Stimulated activated effector memory CD8-positive, alpha-beta T cell treated with anti-CD3 and anti-CD28 coated beads, Interleukin-12 subunit alpha, Interleukin-12 subunit beta, amount 100 ng/mL, for 72 hours (primary cell): ENCODE measurements at places on chromosomes 11 and 22.

- no peak for DNase-seq
Observed at GRCh38 chr11:125072218-125072960, 9.3 kb downstream of the SLC37A2 start.

DNA sequence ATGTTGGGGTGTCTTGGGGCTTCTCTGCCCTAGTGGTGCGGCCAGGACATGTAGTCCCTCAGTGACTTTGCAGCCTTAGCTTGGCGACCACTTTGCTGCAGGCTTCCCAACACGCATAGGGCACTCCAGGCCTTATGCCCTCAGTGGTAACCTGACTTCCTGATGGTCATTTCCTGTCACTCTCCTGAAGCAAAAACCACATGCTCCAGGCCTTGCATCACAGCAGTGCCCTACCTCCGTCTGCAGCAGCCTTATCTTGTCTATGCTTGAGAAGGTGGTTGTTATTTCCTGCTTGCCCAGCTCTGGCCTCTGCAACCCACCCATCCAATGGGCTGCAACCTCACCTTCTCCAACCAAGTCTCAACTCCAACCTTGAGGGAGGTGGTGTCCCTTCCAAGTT is 33.4 kb upstream of the PISD start:
- no peak for DNase-seq

DNA sequence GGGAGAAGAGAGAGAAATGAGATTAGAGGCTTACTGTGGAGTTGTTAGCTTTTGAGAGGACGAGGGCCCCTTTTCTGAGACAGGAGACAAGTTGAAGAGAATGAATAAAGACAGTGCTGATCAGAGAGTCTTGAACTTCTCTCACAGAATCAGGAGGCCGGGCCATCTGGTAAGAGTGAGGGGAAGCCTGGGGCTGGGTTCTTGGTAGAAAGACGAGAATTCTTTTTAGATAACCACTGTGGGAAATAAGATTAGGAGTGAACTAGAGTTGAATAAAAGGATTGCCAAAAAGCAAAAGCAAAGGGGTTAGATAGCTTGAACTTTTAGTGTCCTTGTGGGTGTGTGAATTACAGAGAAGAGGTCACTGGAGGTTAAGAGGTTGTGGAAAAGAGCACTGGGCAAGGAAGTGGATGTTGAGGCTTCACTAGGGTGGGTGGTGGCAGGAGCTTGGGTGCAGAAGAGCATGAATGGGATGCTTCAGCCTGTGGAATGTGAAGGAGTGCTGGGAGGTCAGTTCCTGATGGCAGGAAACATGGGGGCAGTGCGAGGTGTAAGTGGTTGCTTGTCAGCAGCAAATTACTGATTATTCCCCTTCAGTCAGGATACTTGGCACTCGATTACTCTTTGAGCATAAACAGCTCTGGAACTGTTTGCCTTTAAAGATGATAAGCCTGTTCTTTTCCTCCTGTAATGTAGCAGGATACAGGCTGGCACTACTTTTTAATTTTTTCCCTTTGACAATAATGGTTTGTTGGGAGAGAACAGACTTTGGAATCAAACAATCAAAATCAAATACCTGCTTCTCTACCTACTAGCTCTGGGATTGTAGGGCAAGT is 98.3 kb downstream of the ARHGAP42 start:
- DNase-seq = no peak

GRCh38 chr11:61429346-61429690 is 457 bp downstream of the CPSF7 start:
- DNase-seq = peak; percentile 53

- DNase-seq = no peak
Observed at GRCh38 chr11:47327949-47328348, 24.6 kb downstream of the MYBPC3 start.

- DNase-seq = no peak
Observed at GRCh38 chr11:47004595-47005033, 68.1 kb downstream of the CSTPP1 start.

DNA sequence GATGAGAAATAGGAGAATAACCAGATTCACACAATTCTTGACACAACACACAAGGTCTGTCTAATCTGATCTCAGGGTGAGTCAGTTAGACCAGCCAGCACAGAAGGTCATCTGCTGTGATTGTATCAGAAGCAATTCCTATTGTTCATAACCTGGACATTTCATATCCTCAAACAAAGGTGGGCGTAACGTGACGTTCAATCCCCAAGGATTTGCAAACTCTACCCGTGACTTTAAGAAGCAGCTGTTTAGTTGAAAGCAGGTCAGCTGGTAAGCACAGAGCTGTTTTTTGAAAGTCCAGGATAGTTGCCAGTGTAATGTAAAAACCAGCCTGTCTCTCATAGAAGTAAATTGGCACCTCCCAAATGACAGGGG is 385.1 kb downstream of the DCDC1 start:
- DNase-seq = no peak

- DNase-seq = no peak
Observed at GRCh38 chr11:97610000-97610399, 1220.2 kb downstream of the JRKL start.

DNA sequence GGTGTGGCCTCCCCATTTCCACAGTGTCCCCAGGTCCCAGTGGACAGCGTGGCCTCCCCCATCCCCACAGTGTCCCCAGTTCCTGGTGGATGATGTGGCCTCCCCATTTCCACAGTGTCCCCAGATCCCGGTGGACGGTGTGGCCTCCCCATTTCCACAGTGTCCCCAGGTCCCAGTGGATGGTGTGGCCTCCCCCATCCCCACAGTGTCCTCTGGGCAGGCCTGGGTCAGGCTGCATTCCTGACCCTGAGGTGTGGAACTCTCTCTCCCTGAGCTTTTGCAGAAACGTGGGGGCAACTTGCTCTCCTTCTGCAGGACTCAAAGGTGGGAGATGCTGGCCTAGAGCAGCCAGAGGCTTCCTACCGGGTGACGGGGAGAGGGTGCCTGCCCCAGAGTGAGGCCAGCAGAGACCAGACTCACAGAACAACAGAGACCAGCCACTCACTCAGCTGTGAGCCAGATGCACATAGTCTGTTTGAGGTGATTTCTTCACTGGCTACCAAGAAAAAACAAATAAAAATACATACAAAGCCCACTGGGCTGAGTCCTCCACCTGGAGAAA is 85.8 kb upstream of the FGF3 start:
- no peak for DNase-seq

DNA sequence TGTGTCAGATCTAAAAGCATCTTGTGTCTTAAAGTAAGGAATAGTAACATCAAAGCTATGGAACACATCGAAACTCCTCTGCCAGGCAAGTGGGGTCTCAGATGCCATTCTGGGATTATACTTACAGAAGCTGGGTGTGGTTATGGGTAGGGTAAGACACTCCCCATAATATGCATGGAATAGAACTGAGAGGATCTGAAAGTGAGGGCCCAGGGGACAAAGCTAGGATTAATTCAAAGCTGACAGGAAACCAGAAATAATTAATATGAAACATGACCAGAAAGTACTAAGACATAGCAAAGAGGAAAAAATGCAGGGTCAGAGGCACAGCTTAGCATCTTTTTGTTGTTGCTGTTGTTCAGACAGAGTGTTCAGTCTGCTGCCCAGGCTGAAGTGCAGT is 40.2 kb upstream of the EED start:
- no peak for DNase-seq

- DNase-seq = no peak
Observed at GRCh38 chr11:94768602-94769541, 716 bp downstream of the AMOTL1 start.

DNA sequence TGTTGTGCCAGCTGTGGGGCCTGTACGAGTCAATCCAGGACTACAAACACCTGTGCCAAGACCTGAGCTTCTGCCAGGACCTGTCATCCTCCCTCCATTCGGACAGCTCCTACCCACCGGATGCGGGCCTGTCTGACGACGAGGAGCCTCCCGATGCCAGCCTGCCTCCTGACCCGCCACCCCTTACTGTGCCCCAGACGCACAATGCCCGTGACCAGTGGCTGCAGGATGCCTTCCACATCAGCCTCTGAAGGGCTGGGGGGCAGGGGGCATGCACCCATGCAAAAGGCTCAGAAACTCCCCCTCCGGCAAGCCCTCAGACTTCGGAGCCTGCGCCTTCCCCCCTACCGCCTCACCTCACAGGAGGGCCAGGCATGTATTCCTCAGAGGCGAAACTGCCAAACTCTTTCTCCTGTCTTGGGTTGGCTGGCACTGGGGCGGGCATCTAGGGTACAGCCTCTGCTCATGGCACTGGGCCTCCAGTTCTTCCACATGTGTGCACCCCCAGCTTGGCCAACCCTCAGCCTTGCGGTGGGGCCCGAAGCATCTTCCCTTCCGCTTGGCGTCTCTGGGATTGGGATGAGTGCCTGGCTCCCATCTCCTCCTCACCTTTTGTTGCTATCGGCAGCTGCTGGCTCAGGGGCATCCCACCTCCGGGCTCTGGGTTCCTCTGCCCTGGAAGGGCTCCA is 1.2 kb downstream of the FAM89B start:
- DNase-seq = no peak
